Activated T-helper 17 cell treated with anti-CD3 and anti-CD28 coated beads, Interleukin-2, amount 50 U/mL, for 72 hours (primary cell): ENCODE measurements at places on chromosomes 7 and 10. TPM values are rescaled to one million over a fixed set of nuclear protein-coding genes. Genes with fewer than 3 reads are reported as not detected.

The PNLIPRP2 gene
- not detected for total RNA-seq

The ABCC2 gene
- 2.4 TPM for total RNA-seq

The THNSL1 gene
- total RNA-seq, result 5.1 TPM

The CCZ1B gene
- total RNA-seq, result 50.7 TPM

The LIPK gene
- total RNA-seq, result not detected

The WNT2 gene
- total RNA-seq, result not detected

The HTRA1 gene
- total RNA-seq, result not detected

The ATRNL1 gene
- total RNA-seq, result 0.63 TPM

DNA sequence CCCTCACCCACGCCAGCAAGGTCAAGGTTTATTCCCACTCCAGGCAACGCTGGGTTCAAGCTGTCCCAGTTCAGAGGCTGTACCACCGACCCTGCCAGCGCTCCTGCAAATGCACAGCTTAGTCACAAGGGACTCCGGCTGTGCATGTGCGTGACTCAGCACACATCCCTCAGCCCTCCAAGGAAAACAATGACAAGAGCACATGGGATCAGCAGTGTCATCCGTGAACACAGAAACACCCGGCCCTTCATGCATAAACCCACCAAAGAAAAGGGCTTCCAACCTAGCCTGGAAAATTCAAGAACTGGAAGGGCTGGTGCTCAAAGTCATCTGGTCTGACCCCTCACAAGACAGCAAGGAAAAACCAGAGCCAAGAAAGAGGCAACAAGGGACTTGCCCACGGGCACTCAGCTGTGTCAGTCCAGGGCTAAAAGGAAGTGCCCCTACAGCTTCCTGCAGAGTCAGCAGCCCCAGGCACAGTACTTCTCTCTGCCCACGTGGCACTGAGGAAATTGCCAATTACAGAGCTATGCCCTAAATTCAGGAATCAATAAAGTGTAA is 106.1 kb downstream of the KCNMA1 start:
- peaks cover 17% of the 10 kb centered on the region for H3K27me3 ChIP-seq
- H3K4me1 ChIP-seq, result no peaks in the 10 kb centered on the region
- no peak for ATAC-seq
- no peak overlapping the region for H3K27ac ChIP-seq

DNA sequence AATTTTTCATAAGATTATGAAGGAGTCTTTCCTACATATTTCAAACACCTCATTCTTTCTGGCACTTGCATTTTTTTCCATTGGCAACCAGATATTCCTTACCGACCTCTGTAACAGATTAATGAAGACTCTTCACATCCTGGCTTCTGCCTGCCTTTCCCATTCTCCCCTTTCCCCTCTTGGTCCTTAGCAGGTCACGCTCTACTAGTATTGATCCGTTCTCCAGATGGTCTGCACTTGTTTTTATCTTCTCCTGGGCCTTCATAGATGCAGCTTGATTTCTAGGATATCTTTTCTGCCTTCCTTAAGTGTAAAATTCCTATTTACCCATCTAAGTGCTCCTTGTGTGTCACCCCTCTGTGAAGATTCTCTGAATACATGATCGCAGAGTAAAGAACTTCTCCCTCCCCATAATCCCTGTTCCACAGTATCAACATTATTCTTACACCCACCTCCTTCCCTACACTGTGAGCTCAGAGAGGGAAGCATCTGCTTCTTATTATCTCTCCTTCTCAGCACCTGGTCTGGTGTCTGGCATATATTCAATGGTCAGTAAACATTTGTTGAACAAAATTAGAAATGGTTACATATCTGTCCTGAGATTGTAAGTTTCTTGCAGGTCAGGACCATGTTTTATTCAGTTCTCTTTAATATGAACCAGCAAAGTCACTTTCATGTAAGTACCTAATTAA is 654.2 kb downstream of the REEP3 start:
- no peaks in the 10 kb centered on the region for H3K36me3 ChIP-seq
- no peak overlapping the region for H3K27ac ChIP-seq
- no peak for ATAC-seq
- no peak overlapping the region for H3K4me3 ChIP-seq

- no peak for ATAC-seq
- no peaks in the 10 kb centered on the region for H3K36me3 ChIP-seq
- no peaks in the 10 kb centered on the region for H3K4me1 ChIP-seq
- H3K4me3 ChIP-seq, result no peak overlapping the region
- no peaks in the 10 kb centered on the region for H3K27me3 ChIP-seq
Measured at GRCh38 chr7:82839063-82839462, 323.6 kb downstream of the PCLO start.

DNA sequence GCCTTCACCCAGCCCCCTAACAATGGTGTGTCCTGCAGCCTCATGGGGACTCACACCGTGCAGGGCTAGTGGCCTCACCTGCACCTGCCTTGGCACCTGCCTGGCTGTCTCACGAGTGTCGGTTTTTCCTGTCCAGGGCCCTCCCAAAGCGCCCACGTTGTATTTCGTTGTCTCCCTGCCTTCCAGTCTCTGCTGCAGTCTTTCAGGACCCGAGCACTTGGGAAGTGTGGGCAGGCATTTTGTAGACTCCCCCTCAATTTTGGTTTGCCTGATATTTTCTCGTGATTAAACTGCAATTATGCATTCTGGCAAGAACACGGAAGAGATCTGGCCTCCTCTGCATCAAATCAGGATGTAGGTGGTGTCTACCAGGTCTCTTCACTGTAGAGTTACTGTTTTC is 17.9 kb downstream of the BNIP3 start:
- peaks cover 60% of the 10 kb centered on the region for H3K36me3 ChIP-seq
- peak; percentile 29 for ATAC-seq

- H3K36me3 ChIP-seq, result no peaks in the 10 kb centered on the region
- H3K27ac ChIP-seq, result no peak within 1 kb of the TSS
- ATAC-seq, result peak; percentile 77
- H3K4me3 ChIP-seq, result peak within 1 kb of the TSS; percentile 43
Measured at GRCh38 chr10:99532687-99533495, at the start of gene NKX2-3. NKX2-3 (plus strand) TSS chr10:99532942; CDS start chr10:99533132, 190 bp downstream.

- no peak overlapping the region for H3K27ac ChIP-seq
- H3K4me3 ChIP-seq, result no peak overlapping the region
- H3K4me1 ChIP-seq, result no peaks in the 10 kb centered on the region
Measured at GRCh38 chr7:39557911-39558310, 8.3 kb upstream of the YAE1 start.

DNA sequence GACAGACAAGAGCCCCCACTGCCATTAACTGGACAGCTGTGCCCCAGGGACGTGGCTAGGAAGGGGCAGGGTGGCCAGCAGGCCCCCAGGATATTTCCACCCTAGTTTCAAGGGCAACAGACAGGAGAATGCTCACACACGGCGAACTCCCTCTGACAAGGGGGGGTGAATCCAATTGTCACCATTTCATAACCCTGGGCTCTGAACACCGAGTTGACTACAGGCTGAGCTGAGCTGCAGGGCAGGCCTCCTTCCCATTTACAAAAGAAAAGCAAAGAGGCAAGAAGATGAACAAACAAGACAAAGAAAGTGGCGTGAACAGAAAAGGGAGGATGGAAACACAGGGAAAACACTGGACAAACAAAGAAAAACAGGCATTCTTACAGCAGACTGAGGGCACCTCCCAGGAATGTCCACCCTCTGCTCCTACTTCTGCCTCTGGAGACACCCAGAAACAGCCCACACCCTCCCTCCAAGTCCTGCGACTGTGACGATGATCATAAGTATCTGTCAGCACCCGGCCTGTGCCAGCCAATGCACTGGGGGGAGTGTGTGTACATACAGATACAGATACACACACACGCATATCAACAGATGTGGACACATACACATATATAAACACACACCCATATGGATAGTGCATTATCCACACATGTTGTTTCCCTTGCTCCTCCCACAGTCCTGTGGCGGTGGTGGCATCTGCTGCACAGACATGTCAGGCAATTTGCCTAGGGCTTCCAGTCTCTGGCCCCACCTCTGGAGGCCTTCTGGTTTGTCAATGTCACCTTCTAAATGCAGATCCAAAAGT is 66.2 kb downstream of the FAM53B start:
- peaks cover 63% of the 10 kb centered on the region for H3K36me3 ChIP-seq
- H3K27ac ChIP-seq, result peak overlapping the region; percentile 87
- peaks cover 51% of the 10 kb centered on the region for H3K4me1 ChIP-seq
- H3K27me3 ChIP-seq, result no peaks in the 10 kb centered on the region

DNA sequence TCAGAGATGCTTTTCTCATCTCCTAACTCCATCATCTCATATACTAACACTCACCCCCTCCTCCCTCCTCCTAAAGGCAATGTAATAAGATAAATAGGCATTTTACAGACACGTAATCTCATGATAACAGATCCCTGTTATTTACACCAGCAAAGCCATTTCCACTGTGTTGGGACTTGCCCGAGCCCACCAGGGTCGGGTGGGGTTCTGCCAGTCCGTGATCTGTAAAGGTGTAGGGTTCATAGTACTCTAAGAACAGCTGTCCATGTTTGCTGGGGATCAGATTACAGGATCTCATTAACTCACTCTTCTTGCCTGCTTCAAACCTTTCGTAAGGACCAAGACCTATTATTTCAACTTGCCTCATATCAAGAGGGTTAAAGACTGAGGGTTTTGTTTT is 172.4 kb downstream of the FZD1 start:
- H3K27ac ChIP-seq, result no peak overlapping the region
- no peaks in the 10 kb centered on the region for H3K36me3 ChIP-seq
- H3K4me3 ChIP-seq, result no peak overlapping the region
- no peak for ATAC-seq
- no peaks in the 10 kb centered on the region for H3K4me1 ChIP-seq

GRCh38 chr10:101494650-101495049 is 93.4 kb downstream of the POLL start:
- no peak overlapping the region for H3K27ac ChIP-seq
- no peak overlapping the region for H3K4me3 ChIP-seq
- no peak for ATAC-seq
- no peaks in the 10 kb centered on the region for H3K36me3 ChIP-seq

GRCh38 chr10:100119726-100120125 is 38.1 kb upstream of the CPN1 start:
- ATAC-seq, result no peak
- H3K27me3 ChIP-seq, result peaks cover 22% of the 10 kb centered on the region
- H3K4me3 ChIP-seq, result no peak overlapping the region
- peaks cover 5% of the 10 kb centered on the region for H3K4me1 ChIP-seq

GRCh38 chr7:142954680-142955268 is 7.4 kb downstream of the KEL start:
- ATAC-seq, result no peak
- H3K36me3 ChIP-seq, result no peaks in the 10 kb centered on the region
- H3K27ac ChIP-seq, result no peak overlapping the region
- H3K4me1 ChIP-seq, result no peaks in the 10 kb centered on the region

DNA sequence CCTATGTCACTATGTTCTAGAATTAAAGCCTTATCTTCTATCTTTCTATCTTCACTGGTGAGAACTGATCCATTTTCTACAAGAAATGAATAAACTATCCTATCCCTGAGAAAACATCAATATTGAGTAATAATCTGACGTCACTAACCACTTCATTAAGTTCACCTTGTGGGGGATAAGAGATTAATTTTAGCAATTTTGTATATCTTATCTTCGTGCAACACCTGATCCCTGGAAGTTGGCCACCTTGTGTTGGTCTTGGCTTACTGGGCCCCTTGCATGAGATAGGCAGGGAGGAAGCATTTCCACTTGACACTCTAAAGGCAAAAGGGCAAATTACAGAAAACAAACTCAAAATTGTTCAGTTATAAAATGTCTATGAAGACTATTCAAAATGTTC is 20.1 kb upstream of the OR6B1 start:
- H3K36me3 ChIP-seq, result no peaks in the 10 kb centered on the region
- H3K27ac ChIP-seq, result no peak overlapping the region
- H3K4me1 ChIP-seq, result no peaks in the 10 kb centered on the region
- no peak for ATAC-seq
- peaks cover 12% of the 10 kb centered on the region for H3K27me3 ChIP-seq

DNA sequence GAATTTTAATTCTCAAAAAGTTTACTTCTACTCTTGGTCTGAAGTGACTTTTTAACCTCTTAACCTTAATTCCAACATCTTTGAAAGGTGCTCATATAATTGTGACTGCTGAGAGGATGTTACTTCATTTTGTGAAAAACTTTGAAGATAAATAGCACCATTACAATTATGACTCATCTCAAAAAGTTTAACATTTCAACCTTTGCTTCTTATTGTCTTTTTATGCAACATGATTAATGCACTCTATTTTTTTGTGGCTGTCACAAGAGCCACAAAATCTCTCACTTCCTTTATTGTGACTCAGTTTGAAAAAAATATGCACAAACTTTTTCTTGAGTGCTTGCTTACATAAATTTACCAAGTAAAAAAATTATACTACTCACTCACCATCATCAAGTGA is 383.1 kb downstream of the LRRTM3 start:
- no peaks in the 10 kb centered on the region for H3K4me1 ChIP-seq
- no peak overlapping the region for H3K27ac ChIP-seq
- peaks cover 5% of the 10 kb centered on the region for H3K27me3 ChIP-seq
- no peaks in the 10 kb centered on the region for H3K36me3 ChIP-seq

DNA sequence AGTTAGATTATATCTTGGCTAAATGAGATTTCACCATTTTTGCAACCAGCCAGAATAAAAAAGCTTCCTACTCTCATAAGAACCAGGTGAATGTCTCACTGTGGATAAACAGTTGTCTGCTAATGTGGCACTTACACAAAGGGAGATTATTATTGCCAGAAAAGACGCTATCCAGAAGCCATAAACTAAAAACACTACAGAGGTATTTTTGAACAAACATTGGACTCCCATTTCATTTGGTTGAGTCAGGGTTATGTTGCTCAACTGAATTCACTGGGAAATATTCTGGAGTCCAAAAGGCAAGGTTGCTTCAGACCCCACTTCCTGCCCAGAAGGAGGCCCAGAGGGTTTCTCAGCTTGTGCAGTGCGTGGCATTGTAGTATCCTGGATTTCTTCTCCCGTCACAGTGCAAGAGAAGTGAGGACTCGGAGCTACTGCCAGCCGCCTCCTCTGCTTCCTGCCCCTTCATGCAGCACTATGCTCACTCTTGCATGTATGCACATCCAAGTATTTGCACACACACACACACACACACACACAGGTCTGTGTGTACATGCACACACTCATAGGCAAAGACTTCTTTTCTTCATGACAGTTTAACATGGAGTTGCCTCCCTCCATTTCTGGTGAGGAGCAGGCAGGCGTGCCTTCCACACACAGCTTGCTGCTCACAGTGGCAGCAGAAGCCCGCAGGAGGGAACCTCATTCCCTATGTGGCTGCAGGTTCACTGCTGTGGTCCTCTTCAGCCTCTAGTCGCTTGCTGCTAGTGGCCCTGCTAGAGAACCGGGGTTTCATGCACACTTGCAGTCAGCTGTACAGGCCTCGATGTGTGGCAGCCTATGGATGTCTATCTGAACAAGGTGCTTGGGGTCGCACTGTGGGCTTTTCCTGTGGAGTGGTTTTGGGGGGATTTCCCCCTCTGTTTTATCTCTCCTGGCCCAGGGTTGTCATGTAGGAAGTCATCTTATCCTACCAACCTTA is 10.1 kb downstream of the DENND10 start:
- H3K27ac ChIP-seq, result peak overlapping the region; percentile 65
- H3K27me3 ChIP-seq, result no peaks in the 10 kb centered on the region

DNA sequence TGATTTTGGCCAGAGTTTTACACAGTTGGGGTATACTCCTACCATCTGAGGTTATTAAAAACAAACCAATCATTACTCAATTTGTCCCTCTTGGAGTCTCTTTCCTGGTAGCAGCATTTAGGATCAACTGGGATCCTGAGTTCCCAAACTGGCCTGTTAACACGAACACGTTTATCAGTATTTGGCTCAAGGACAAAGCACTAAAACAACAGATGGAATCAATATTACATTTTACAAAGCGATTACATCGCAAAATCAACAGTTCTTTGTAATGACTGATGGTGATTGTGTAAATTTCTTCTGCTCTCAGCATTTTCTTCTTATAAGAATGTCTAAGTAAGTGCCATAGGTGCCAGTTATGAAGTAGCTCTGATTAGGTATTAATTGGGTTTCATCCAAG is 582.9 kb upstream of the ANKRD30A start:
- no peaks in the 10 kb centered on the region for H3K27me3 ChIP-seq
- no peaks in the 10 kb centered on the region for H3K4me1 ChIP-seq
- H3K36me3 ChIP-seq, result no peaks in the 10 kb centered on the region
- H3K4me3 ChIP-seq, result no peak overlapping the region
- ATAC-seq, result no peak
- H3K27ac ChIP-seq, result no peak overlapping the region
